ENCODE measurements at places on chromosomes 6 and 20. TPM values are rescaled to one million over a fixed set of nuclear protein-coding genes. Genes with fewer than 3 reads are reported as not detected.

- DNase-seq, result no peak
Measured at GRCh38 chr6:84579404-84579803, 185.0 kb downstream of the TBX18 start.

DNA sequence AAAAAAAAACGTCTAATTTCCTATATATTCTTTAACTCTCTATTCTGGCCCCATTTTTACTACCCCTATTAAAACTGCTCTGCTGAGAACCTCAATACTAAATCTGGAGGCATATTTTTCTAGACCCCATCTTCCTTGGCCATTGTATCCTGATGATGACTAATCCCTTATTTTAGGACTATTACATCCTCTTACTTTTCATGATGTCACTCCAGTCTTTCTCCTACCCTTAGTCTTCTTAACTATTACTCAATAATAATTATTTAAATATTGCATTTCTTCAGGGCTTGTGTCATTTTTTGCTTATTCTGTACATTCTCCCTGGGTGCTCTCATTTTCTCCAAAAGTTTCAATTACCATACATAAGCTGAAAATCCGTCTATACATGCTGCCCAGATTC is 6.4 kb downstream of the FBXO30 start:
- no peak for DNase-seq

GRCh38 chr6:142218446-142218845 is 71.4 kb downstream of the VTA1 start:
- no peak for DNase-seq

The OR12D3 gene
- total RNA-seq, result not detected

GRCh38 chr20:9160757-9161156 is 91.9 kb downstream of the PLCB4 start:
- no peak for DNase-seq

All from HFFc6 (cell line).